ENCODE measurements at places on chromosomes 6 and 20.
A peak's percentile ranks its signal among the peaks of the same experiment; 100 is the strongest.

GRCh38 chr6:145372671-145373151, 362.6 kb downstream of the EPM2A start:
- peak; percentile 59 for DNase-seq

- DNase-seq: no peak
These were observed 38.6 kb downstream of the TFEB start for GRCh38 chr6:41696788-41697187.

GRCh38 chr6:36360241-36361054, 23.8 kb upstream of the BNIP5 start:
- peak; percentile 89 for DNase-seq

- no peak for DNase-seq
These were observed 30.3 kb downstream of the OR2J2 start for GRCh38 chr6:29200767-29201662.

DNA sequence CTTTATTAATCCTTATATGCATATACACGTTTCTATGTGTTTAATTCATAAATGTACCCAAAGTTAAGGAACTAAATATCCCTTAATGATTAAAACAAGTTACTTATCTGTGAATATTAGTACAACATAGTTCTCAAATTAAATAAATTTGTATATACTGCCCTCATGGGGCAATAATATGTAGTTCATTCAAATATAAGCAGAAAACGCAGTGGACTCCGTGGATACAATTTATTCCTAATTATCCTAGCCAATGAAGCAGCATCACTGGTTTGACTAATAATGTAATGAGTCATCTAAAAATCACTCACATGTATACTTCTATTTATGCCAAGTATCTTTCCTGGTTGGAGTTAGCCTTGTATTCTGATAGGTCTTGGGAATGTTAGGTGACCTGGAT, 111.6 kb downstream of the TBC1D32 start:
- peak; percentile 81 for DNase-seq

DNA sequence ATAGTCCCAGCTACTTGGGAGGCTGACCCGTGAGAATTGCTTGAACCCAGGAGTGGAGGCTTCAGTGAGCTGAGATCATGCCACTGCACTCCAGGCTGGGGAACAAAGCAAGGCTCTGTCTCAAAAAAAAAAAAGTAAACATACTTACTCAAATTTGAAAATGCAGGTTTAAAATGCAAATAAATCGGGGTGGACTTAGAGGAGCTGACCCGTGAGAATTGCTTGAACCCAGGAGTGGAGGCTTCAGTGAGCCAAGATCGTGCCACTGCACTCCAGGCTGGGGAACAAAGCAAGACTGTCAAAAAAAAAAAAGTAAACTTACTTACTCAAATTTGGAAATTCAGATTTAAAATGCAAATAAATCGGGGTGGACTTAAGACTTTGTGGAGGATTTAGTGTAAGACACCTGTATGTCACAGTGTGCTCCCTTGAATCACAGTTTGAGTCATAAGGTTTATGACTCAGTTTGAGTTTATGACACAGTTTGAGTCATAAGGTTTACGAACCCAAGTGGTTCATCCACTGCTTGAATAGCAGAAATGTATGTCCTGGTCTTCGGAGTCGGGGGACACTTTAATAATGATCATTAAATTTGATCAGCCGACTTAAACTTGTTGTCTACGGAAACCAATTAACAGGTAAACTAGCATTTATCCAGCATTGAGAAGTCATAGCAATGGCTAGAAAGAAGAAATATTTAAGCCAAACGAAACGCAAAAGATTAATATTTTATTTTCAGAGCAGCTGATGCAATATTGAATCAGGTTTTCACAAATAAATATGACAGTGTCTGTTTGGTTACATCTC, 6.8 kb upstream of the MRPS10 start:
- DNase-seq: peak; percentile 93
